ENCODE measurements at places on chromosomes 2 and 18. TPM values are rescaled to one million over a fixed set of nuclear protein-coding genes. Genes with fewer than 3 reads are reported as not detected.

The LRP1B gene
- under 0.01 TPM for total RNA-seq

The FOXD4L1 gene
- total RNA-seq = not detected

The FEV gene
- not detected for total RNA-seq

The CDH20 gene
- total RNA-seq = not detected

The EGR4 gene
- not detected for total RNA-seq

The ALKAL2 gene
- total RNA-seq = not detected

The PDE11A gene
- total RNA-seq = 0.56 TPM

The ODC1 gene
- total RNA-seq = 204 TPM

The ADCYAP1 gene
- not detected for total RNA-seq

The TUBA3D gene
- not detected for total RNA-seq

The DUSP19 gene
- 1.4 TPM for total RNA-seq

The CUL3 gene
- total RNA-seq = 78.3 TPM

The CROCC2 gene
- total RNA-seq = not detected

The CCT4 gene
- total RNA-seq = 187 TPM

The MYO1B gene
- 116 TPM for total RNA-seq

The ST6GAL2 gene
- not detected for total RNA-seq

The BOLL gene
- not detected for total RNA-seq

The ITPRIPL1 gene
- total RNA-seq = 1.4 TPM

The GEN1 gene
- total RNA-seq = 7.9 TPM

The IL1R2 gene
- not detected for total RNA-seq

The CREG2 gene
- total RNA-seq = not detected

The SIX3 gene
- not detected for total RNA-seq

The ATOH8 gene
- 7.9 TPM for total RNA-seq

The NCL gene
- total RNA-seq = 289 TPM

The FHL2 gene
- total RNA-seq = 464 TPM

The CIB4 gene
- not detected for total RNA-seq

The MRO gene
- not detected for total RNA-seq

The VIT gene
- under 0.01 TPM for total RNA-seq
